ENCODE measurements at places on chromosomes 6 and 20.

DNA sequence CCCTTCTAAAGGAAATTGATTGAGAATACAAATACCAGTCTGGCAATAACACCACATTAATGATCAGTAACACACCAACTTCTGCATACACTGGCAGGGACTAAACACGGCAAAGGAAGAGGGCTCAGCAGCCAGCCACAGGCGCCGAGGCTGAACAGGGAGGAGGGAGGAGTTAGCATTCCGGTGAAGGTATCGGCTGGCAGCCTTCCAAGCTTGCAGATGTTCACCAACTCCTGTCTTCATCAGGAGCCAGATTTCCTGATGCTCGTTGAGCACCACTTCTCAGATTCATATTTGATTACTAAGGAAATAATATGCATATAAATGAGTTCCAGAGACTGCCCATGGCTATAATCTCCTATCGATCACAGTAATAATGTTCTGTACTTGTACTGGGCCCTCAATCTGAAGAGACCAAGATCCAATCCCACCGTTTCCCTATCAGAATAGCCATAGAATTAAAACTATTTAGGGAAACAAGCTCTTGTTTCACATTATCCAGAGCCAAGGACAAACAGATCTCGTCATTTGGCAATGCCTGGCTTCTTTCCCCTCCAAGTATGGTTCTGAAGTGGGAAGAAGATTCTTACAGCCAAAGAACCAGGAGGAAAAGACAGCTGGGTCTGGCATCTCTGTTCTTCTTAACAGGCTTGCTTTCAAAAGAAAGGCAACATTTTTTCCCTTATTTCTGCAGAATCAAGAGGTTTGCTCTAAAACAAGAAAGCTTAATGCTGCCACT, 42.2 kb downstream of the GFOD1 start:
- no peak for DNase-seq

- DNase-seq = no peak
Observed at GRCh38 chr6:143783077-143783476, 60.1 kb upstream of the LTV1 start.

GRCh38 chr6:106849120-106849519, 125.4 kb downstream of the CD24 start:
- no peak for DNase-seq

GRCh38 chr6:155561966-155562364, 106.3 kb upstream of the NOX3 start:
- no peak for DNase-seq

DNA sequence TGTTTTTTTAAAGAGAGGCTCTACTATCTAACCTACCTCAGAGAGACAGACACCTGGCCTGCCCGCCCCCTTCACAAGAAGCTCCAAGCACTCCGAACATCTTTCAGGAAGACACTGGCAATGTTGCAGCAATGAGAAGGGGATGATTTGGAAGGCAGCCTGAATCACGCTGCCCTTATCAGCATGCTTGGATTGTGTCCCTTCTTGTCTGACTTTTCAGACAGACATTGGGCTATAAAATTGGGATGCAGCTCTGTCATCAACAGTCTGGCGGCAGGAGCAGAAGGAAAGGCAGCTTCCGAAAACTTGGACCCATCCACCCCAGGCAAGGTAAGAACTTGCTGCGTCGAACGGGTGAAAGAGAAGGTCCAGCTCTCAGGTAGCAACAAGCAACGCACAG, 56.0 kb downstream of the CDK5RAP1 start:
- no peak for DNase-seq

GRCh38 chr6:129744201-129744879, 34.4 kb upstream of the ARHGAP18 start:
- DNase-seq = no peak

DNA sequence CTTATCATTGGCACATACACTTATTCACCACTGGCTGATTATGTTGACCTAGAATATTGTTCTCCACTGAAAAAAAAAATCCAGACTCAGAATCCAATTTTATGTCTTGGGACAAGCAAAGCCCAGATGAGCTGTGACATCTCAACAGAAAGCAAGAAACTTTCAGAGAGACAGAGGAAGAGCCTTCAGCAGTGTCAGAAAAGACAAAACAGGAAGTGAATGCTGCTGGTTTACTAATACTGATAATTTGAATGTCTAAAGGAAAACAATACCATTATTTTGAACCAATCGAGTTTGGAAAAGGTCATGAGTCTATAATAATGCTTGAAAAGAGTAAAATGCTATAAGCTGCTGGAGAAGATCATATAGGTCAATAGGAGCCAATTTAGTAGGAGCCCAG, 179.8 kb upstream of the RIMS1 start:
- no peak for DNase-seq

DNA sequence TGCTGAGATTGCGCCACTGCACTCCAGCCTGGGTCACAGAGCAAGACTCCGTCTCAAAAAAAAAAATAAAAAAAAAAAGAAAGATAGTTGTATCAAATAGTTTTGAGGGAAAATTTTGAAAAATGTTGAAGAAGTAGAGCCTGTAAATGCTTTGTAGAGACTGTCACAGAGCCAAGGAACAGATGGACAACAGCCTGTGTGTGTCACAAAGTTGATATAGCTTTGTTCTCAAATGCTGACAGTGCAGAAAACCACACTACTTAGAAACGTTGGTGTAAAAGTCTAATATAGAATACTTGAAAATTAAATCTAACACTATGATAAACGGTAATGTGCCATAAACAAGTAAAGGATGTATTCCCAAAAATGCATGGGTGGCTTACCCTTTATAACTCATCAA, 25.4 kb downstream of the PTK7 start:
- no peak for DNase-seq

DNA sequence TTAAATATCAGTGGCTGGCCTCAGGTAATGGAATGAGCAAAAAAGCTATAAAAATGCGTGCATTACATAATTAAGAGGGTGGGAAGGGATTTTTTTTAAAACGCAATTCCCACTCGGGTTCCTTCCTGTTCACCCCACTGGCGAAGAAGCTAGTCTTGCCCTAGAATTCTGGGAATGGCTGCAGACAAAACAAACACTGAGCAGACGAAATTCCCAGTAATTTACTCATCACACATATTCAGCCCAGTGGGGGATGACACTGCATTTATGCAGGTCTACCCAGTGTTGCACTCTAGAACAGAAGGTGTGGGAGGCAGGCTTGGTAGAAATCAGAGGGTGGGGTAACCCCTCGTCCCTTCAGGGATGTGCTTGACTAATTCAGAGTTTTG, 2695.0 kb upstream of the DEFB115 start:
- no peak for DNase-seq

- DNase-seq = no peak
Observed at GRCh38 chr6:53811746-53812145, 16.9 kb downstream of the LRRC1 start.

DNA sequence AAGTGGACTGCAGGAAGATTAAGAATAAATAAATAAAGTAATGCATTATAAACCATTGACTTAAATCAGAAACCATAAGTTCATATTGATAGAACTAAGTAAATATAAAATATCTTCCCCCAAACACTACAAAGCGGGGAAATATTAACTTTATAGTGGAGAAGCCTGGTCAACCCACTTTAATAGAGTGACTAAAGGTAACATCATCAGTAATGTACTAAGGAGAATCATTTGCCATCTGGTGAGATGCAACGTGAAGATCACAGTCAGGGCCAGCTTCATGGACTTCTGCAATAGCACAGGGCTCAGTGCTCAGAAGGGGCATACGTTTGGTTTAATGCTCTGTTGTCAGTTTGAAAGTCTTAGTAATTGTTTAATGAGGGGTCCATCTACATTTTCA, 58.8 kb upstream of the CD83 start:
- no peak for DNase-seq

GRCh38 chr6:169960521-169960885, 209.1 kb downstream of the ERMARD start:
- no peak for DNase-seq

- DNase-seq = no peak
Observed at GRCh38 chr20:15399781-15400180, 1062.4 kb upstream of the FLRT3 start.

- DNase-seq = no peak
Observed at GRCh38 chr6:40536442-40536841, 50.7 kb downstream of the LRFN2 start.

DNA sequence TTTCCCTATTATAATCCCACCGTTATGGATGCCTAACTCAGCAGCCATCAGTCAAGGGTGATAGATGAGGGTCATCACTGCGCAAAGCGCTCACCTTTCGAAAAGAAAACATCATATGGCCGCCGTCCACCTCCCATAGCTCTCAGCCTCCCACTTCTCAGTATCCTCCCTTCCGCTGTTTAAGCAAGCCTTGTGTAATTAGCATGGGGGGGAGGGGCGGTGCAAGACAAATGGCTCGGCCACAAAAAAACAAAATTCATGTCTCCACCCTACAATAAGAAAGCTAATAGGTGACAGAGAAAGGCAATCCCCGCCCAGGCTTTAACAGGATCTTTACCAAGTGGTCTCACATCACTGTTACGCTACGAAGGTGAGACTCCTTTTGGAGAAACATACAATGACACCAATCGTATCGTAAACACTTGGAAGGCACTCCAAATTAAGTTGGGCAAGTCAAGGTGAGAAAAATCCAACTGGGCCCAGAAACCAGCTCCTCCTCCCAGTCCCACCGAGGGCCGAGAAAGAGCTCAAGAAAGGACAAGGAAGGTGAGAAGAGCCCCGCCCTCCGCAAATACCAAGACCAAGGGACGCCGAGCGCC, 645 bp downstream of the DDX39B start:
- DNase-seq = peak; percentile 37

- no peak for DNase-seq
Observed at GRCh38 chr6:146546443-146547043, 2.9 kb downstream of the RAB32 start.

DNA sequence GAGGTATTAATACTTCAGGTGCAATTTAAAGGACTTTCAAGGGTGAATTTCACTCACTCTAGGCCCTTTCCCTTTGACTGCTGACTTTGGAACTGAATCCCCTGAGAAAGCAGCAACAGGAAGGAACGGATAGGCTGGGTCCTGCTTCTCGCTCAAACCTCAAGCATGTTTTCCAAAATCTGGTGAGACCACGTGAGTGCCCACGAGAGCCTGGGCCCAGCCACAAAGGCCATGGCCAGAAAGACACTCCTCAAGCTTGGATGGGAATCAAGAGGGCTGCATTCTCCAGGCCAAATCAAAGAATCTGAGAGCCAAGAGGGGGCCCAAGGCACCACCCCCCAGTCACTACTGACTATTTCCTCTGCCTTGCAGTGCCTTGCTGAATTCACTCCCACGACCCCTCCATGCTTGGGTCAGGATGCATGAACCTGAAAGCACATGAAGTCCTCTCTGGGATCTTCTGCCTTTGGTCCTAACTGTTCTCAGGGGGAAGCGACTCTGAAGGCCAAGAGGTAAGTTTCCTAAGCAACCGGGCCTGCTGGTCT, 146.1 kb downstream of the NFATC2 start:
- no peak for DNase-seq

DNA sequence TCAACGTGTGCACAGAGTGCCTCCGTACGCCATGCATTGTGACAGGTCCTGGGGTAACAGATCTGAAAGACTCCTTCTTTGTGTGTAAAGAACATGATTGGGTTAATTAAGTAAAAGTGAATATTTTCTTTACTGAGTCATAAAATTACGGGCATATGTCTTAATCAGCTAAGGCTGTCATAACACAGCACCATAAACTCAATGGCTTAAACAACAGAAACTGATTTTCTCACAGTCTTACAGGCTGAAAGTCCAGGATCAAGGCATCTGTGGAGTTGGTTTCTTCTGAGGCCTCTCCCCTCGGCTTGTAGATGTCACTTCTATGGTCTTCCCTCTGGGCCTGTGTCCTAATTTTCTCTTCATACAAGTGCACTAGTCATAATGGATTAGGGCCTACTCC, 176.9 kb downstream of the MTFR2 start:
- DNase-seq = no peak

DNA sequence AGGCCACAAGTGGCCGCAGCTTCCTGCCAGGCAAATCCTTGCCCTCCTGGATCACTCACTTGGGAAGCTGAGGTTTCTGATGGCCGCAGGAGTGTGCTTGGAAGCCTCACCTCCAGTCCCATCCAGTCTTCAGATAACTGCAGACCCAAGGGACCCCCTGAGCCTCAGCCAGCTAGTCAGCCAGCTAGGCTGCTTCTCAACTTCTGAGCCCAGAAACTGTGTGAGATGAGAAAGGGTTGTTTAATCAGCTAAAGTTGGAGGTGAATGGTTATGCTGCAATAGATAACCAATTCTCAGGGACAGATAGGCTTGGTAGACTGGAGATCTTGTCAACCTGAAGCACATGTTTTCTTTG, 96.9 kb downstream of the THBS2 start:
- DNase-seq = no peak

GRCh38 chr6:39517756-39518155, 195.3 kb upstream of the KCNK16 start:
- DNase-seq = no peak

DNA sequence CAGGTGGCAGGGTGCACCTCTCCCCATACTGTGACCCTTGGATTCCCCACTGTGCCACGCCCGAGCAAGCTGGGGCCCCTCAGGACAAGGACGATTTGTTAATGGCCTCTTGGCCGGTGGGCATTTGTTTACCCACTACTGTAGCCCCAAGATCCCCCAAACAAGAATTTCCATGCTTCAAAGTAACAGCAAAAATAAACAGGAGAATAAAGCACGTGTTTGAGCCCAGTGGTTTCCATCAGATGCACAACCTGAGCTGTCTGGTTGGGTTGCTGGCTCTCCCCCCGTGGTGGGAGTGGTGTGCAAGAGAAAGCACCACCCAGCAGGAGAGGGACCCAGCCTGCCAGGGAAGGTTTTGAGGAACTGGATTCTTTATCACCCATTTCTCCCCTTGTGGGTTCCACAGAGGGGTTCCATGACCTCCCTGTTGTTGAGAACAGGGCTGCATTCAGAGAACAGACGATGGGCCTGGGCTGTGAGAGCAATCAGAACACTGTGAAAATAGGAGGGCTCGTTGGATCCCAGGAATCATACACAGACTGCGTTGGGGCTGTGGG, 4.8 kb downstream of the CD93 start:
- no peak for DNase-seq

GRCh38 chr6:52491203-52492069, 71.3 kb downstream of the EFHC1 start:
- no peak for DNase-seq

DNA sequence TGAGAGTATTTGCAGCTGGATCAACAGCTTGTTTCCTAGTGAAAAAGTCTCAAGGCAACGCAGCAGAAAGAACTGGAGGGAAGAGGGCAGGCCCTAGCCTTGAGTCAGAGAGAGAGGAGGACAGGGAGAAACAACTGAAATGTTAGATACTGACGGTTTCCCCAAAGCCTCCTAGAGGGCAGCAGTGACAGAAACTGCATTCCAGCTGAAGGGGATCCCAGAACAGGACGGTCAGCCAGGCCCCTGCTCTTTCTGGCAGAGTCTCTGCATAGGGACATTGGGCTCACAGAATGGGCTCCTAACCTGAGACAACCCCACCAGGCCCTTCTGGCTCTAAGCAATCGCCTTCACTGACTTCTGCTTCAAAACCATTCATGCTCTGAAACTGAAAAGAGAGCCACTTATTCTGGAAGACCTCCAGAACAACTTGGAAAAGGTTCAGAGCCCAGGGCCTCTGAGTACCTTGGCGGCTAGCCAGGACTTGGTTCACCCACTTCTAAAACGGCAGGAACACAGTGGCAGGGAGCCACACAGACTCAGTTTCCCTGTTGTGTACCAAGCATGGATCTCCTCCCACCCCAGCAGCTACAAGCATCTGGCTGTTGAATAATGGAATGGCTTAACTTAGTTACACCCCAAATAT, 72.9 kb downstream of the PSMB1 start:
- DNase-seq = no peak

GRCh38 chr6:102813489-102814275, 1420.2 kb downstream of the GRIK2 start:
- DNase-seq = no peak

- DNase-seq = no peak
Observed at GRCh38 chr6:36131511-36132245, 1.4 kb downstream of the MAPK13 start.

All from effector CD8-positive, alpha-beta T cell (primary cell).